Peyer's patch (tissue), 4 donors: ENCODE measurements at places on chromosomes 3 and 15. TPM values are rescaled to one million over a fixed set of nuclear protein-coding genes. Genes with fewer than 3 reads are reported as not detected.

DNA sequence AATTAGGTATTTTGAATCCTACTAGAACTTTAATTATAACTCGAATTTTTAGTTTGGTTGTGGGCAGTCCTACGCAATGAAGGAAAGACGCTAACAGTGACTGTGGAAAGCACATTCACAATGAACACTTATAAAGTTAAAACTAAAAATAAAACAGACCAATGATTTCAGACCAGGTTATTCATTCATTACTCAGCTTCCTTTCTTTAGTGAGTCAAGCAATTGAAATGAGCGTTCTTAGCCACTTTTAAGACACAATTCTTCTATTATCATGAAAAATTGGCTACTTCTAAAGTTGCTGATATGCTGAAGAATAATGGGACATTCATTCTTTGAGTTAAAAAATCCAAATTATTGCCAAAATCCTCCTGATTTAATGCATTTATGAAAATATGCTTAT, 66.0 kb upstream of the CMSS1 start:
- H3K36me3 ChIP-seq = no peaks in the 10 kb centered on the region
- H3K27ac ChIP-seq = no peak overlapping the region
- H3K4me1 ChIP-seq = no peaks in the 10 kb centered on the region
- no peaks in the 10 kb centered on the region for H3K27me3 ChIP-seq
- H3K4me3 ChIP-seq = no peak overlapping the region

DNA sequence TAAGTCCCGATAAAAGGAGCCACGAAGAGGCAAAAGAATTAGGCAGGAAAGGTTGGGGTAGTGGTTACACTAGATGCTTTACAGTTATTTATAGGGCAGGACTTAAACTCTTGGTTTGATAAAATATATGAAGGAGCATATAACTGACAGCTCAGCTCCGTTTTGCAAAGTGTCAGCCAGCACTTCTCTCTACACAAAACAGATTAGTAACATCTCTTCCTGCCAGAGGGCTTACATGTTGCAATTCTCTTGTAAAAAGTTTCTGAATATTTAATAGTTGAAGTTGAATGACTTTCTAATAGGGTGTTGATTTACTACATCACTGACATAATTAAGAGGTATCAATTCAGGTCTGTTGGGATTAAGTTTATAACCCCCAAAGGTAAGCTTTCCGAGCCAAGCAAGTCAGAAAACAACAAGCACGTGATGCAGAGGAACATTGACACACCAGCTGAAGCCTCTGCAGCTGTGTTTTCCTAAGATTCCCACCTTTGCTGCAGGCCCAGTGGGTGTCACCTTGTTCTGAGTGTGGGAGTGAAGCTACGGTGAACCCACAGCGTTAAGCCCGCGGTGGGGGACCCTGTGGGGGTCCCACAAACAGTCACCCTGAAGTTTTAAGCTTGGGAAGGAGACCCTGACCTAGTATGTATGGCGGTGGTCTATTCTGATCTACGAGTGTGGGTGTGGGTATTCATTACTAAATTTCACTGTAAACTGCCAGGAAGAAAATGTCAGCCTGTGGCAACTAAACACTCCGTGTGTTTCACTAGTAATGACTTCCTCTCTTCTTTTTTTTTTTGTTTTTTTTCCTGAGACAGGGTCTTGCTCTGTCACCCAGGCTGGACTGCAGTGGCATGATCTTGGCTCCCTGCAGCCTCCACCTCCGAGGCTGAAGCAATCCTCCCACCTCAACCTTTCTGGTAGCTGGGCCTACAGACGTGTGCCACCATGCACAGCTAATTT, 22.0 kb upstream of the ATP13A3 start:
- H3K36me3 ChIP-seq = no peaks in the 10 kb centered on the region
- no peak for DNase-seq
- H3K4me3 ChIP-seq = no peak overlapping the region
- H3K4me1 ChIP-seq = no peaks in the 10 kb centered on the region
- H3K27ac ChIP-seq = no peak overlapping the region
- H3K27me3 ChIP-seq = no peaks in the 10 kb centered on the region

DNA sequence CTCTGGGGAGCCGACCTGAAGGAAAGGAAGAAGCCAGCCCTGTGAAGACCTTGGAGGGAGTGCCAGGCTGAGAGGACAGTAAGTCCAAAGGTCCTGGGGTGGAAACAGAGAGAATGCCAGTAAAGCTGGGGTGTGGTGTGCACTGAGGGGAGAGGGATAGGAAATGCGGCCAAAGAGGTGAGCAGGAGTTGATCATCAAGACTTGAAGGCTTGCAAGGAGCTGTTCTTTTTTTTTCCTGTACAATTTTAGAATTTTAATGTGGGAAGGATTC, 73.8 kb downstream of the SYNPR start:
- no peaks in the 10 kb centered on the region for H3K36me3 ChIP-seq
- H3K27ac ChIP-seq = peak overlapping the region; percentile 34
- peak; percentile 74 for DNase-seq
- no peaks in the 10 kb centered on the region for H3K27me3 ChIP-seq

GRCh38 chr3:69422751-69423150, 36.9 kb upstream of the FRMD4B start:
- H3K27ac ChIP-seq = no peak overlapping the region
- H3K36me3 ChIP-seq = no peaks in the 10 kb centered on the region
- H3K4me1 ChIP-seq = no peaks in the 10 kb centered on the region
- H3K27me3 ChIP-seq = no peaks in the 10 kb centered on the region

GRCh38 chr3:10137178-10137577, 4.4 kb upstream of the VHL start:
- H3K27me3 ChIP-seq = no peaks in the 10 kb centered on the region
- H3K4me3 ChIP-seq = no peak overlapping the region
- H3K4me1 ChIP-seq = peaks cover 4% of the 10 kb centered on the region
- H3K36me3 ChIP-seq = no peaks in the 10 kb centered on the region

DNA sequence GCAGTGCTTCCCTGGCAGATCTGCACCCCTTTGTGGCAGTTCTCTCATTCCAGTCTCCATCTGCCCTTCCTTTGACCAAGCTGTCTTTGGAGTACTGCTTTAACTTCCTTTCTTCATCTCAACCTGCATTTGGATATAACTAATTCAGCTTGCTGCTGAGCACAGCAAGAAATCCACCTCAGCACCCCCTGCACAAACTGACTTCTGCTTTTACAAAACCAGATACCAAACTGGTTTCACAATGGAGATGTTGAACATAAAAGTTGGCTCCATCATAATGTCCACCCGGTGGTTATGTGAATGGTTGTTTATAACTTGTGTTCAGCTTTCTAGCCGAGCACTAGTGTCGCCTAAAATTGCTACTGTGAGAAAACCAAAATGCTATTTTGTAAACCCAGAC, 341.1 kb upstream of the SEMA6D start:
- no peak overlapping the region for H3K27ac ChIP-seq
- no peaks in the 10 kb centered on the region for H3K27me3 ChIP-seq
- no peak for DNase-seq
- H3K4me3 ChIP-seq = no peak overlapping the region
- H3K36me3 ChIP-seq = no peaks in the 10 kb centered on the region

DNA sequence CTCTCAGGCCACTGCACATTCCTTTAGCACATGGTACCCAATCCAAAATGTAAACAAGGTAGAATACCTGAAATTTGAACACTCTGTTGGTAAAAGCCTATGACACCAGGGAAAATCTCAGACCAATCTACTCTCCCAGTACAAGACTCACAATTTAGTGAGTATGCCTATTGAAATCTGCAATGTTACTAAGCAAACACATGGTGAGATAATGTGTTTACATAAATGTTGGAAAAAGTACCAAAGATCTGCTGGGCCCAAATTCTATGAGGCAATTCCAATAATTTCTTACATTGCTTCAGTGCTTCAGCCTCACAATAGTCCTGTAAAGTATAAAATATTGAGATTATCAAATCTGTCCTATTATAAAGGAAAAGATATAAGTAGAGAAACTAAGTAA, 536.1 kb downstream of the PYDC2 start:
- no peaks in the 10 kb centered on the region for H3K27me3 ChIP-seq
- no peak overlapping the region for H3K4me3 ChIP-seq
- DNase-seq = no peak
- no peak overlapping the region for H3K27ac ChIP-seq

- no peak for DNase-seq
- H3K27ac ChIP-seq = no peak overlapping the region
- H3K36me3 ChIP-seq = no peaks in the 10 kb centered on the region
- no peaks in the 10 kb centered on the region for H3K4me1 ChIP-seq
Measured at GRCh38 chr3:8800016-8800415, 30.6 kb upstream of the OXTR start.

DNA sequence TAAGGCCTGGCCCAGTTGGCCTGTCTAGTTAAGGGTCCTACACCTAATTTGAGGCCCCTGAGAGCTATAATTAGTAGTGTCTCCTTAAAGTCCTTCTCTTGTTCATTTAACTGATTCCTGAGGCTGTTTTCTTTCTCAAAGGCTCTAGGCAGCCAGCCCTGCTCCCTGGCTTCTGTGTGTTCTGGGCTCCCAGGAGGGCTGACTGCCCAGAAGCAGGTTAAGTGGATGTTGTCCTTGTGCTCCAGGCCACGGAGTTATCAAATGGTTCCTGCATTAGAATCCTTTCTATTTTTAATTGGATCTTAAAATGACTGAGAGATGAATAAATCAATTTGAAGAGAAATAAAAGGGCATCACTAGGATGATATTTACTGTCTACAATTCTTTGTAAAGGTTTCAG, 140.0 kb downstream of the SNRK start:
- H3K27me3 ChIP-seq = no peaks in the 10 kb centered on the region
- DNase-seq = no peak
- no peak overlapping the region for H3K27ac ChIP-seq
- H3K4me1 ChIP-seq = no peaks in the 10 kb centered on the region

GRCh38 chr15:78018946-78019644, 58.4 kb downstream of the TBC1D2B start:
- no peak overlapping the region for H3K27ac ChIP-seq
- no peaks in the 10 kb centered on the region for H3K4me1 ChIP-seq
- no peaks in the 10 kb centered on the region for H3K36me3 ChIP-seq
- H3K4me3 ChIP-seq = no peak overlapping the region
- no peaks in the 10 kb centered on the region for H3K27me3 ChIP-seq
- no peak for DNase-seq

DNA sequence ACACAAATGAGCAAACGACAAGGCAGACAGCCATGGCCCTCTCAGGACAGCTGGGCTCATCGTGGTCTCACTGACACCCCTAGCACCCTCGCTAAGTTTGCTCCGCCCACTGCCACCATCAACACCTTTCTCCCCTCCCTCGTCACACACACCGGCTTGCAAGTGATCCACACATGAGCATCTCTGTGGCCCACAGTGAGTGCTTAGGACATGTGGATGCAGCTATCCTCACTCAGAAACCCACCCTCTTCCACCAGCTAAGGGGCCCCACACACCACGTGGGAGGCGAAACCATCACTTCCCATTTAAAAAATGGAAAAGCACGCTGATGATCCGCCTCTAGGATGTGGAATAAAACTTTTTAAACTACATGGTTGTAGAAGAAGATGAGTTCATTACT, 105.6 kb downstream of the OCA2 start:
- H3K27ac ChIP-seq = no peak overlapping the region
- H3K4me3 ChIP-seq = no peak overlapping the region
- H3K27me3 ChIP-seq = no peaks in the 10 kb centered on the region
- H3K4me1 ChIP-seq = no peaks in the 10 kb centered on the region
- no peak for DNase-seq
- no peaks in the 10 kb centered on the region for H3K36me3 ChIP-seq

- H3K27ac ChIP-seq = no peak overlapping the region
- H3K27me3 ChIP-seq = no peaks in the 10 kb centered on the region
- H3K4me1 ChIP-seq = peaks cover 2% of the 10 kb centered on the region
- no peaks in the 10 kb centered on the region for H3K36me3 ChIP-seq
- no peak overlapping the region for H3K4me3 ChIP-seq
Measured at GRCh38 chr15:60414016-60414682, 16.4 kb upstream of the ANXA2 start.

GRCh38 chr3:7574435-7574834, 713.5 kb downstream of the GRM7 start:
- no peak for DNase-seq
- H3K27ac ChIP-seq = no peak overlapping the region
- H3K4me3 ChIP-seq = no peak overlapping the region
- H3K27me3 ChIP-seq = no peaks in the 10 kb centered on the region

DNA sequence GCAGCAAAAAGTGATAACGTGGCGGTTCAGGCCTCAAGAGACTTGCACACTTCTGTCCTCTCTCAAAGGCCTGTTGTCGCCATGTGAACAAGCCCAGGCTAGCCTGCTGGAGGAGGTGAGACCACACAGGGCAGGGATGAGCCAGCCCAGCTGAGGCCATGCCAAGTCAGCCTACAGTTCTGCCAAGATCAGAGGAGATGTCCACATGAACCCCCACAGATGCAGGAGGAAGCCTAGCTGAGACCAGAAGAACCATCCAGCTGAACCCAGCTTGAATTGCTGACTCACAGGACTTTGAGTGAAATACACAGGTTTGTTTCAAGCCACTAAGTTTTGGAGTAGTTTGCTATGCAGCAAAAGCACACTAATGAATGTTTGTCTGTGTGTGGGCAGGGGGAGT, 50.3 kb upstream of the SEC13 start:
- H3K27ac ChIP-seq = no peak overlapping the region
- DNase-seq = peak; percentile 12
- H3K4me1 ChIP-seq = no peaks in the 10 kb centered on the region
- H3K4me3 ChIP-seq = no peak overlapping the region
- H3K27me3 ChIP-seq = no peaks in the 10 kb centered on the region
- no peaks in the 10 kb centered on the region for H3K36me3 ChIP-seq

- no peak overlapping the region for H3K27ac ChIP-seq
- no peak overlapping the region for H3K4me3 ChIP-seq
- H3K4me1 ChIP-seq = no peaks in the 10 kb centered on the region
- H3K36me3 ChIP-seq = no peaks in the 10 kb centered on the region
Measured at GRCh38 chr3:179949412-179949811, 87.3 kb downstream of the PEX5L start.

- H3K27ac ChIP-seq = no peak overlapping the region
- no peaks in the 10 kb centered on the region for H3K4me1 ChIP-seq
- no peaks in the 10 kb centered on the region for H3K36me3 ChIP-seq
- DNase-seq = no peak
- no peak overlapping the region for H3K4me3 ChIP-seq
Measured at GRCh38 chr3:22981861-22982260, 221.3 kb upstream of the UBE2E2 start.

GRCh38 chr3:153274561-153274960, 112.5 kb downstream of the RAP2B start:
- DNase-seq = no peak
- no peaks in the 10 kb centered on the region for H3K36me3 ChIP-seq
- no peak overlapping the region for H3K27ac ChIP-seq
- no peaks in the 10 kb centered on the region for H3K27me3 ChIP-seq
- no peak overlapping the region for H3K4me3 ChIP-seq

The HHLA2 gene
- total RNA-seq = 132 TPM

The MESP2 gene
- total RNA-seq = not detected

The FBXL22 gene
- not detected for total RNA-seq

The SHF gene
- total RNA-seq = 8.6 TPM

The VILL gene
- total RNA-seq = 275 TPM

The CDCP1 gene
- 65.6 TPM for total RNA-seq

The SHQ1 gene
- 11.1 TPM for total RNA-seq

The NDUFB4 gene
- 60.8 TPM for total RNA-seq

The CLDN18 gene
- not detected for total RNA-seq

The SMAD6 gene
- 34.9 TPM for total RNA-seq

The LCTL gene
- total RNA-seq = not detected
